ENCODE measurements at places on chromosomes 2 and 18.
A peak's percentile ranks its signal among the peaks of the same experiment; 100 is the strongest.

DNA sequence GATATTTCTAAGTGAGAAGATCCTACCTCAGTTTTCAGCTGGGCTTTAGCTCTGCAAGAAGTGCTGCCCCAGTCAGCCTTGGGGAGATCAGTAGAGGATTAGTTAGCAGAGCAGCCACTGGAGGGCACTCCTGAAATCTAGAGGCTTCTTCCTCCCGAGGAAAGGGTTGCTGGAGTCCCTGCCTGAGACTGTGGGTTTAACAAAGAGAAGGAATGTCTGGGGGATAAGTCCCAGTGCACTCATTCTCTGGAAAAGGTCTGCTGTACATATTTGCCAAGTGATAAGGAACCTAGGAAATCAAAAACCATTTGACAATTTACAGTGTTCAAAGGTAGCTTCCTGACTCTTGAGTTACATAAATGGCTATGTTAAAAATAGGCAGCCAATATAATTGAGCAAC is 207.2 kb downstream of the SLC8A1 start:
- no peak for DNase-seq

- DNase-seq = peak; percentile 64
Measured at GRCh38 chr2:231297108-231297908, 98.2 kb upstream of the B3GNT7 start.

DNA sequence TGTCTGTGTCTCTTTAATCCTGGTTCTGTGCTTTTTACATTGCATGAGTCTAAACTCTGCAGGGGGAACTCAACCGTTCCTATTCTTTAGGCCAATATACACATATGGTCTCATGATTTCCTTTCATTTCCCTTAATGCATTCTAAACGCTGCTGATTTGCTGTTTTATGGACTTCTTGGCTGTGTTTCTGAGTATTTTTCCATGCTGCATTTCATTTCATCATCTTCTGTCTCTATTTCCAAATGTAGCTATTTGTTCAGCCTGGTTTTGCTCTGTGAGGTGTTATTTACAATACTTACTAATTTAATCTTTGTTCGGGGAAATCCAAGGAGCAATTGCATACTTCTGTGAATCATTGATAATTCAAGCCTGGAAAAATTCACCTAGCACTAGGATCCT is 897.2 kb downstream of the TSN start:
- no peak for DNase-seq

DNA sequence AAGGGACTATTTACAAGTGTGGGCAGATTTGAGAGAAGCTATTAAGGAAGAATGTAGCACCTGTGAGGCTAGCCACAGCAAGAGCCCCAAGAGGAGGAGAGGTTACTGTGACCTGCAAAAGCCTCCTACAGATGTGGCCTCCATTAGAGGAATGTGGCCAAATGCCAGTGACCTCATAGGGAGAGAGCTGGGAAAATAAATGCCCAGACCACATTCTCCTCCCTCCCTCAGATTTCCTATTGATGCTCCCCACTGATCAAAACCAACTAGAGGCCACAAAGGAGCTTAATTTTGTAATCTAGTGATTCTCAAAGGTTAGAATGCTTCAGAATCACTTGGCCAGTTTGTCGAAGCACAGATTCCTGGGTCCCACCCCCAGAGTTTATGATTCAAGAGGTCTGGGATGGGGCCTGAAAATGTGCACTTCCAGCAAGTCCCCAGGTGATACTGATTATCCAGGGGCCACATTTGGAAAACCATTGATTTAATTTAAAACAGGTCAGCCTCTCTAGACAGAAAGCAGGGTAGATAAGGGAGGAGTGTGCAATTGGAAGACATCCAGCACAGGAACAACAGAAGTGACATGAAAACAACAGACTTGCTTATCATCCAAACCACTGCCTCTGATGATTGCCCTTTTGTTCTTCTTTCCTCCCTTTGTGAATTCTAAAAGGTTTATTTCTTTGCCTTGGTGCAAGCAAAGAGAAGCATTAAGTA is 61.2 kb upstream of the RBBP8 start:
- DNase-seq = no peak

DNA sequence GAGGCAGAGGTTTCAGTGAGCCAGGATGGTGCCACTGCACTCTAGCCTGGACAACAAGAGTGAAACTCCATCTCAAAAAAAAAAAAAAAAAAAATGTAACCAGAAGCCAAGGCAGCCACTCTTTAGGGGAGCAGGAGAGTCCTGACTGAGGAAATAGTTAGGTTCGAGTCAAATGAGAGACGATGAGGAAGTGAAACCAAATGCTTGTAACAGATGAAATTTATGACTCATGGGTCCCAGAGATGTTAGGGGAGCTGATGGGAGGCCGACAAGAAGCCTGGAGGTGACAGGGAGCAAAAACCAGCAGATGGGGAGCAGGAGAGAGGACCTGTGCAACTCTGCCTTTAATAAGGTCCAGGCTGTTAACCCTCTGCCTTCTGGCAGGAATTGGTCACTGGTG is 756.1 kb upstream of the DDX18 start:
- no peak for DNase-seq

- peak; percentile 70 for DNase-seq
Measured at GRCh38 chr2:68594674-68595492, 48.5 kb upstream of the PROKR1 start.

DNA sequence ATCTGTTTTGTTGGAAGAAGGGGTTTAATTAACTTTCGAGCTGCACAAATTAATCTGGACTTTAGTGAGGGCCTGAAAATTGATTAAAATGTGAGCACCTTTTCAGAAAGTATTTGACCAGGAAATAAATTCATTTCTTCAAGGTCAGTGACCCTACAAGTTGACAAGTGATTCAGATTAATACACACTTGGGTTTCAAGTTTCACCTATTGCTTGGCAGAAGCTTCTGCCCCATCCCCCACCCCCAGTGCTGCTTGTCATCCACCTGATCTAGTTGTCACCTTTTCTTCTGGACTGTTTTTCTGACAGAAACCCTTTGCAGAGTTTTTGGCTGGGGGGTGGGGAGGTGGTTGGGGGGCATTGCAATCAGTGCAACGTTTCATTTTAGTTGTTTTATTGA is 46.2 kb downstream of the RPRM start:
- no peak for DNase-seq

- DNase-seq = no peak
Measured at GRCh38 chr2:156399950-156400705, 36.1 kb upstream of the GPD2 start.

GRCh38 chr2:39362595-39362994 is 74.5 kb downstream of the MAP4K3 start:
- DNase-seq = no peak

DNA sequence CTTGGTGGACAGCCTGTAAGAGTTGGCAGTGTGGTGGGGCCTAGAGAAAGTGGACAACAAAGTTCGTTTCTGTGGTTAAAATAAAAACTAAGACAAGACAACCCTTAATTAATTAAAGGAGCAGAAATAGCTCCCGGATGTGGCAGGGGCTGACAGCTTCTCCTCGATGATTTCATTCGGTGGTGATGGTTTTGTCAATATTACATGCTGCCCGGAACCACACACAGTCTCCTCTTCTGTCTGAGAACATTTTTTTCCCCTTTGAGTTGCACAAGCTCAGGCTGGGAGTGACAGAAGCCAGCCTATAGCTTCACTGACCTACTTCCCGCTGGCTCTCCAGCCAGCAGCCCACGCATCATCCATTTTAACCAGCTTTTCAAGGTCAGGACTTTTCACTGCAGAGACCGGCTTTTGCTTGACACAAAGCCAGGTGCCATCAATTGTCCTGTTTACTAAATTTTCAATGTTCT is 378.8 kb downstream of the SLC4A3 start:
- DNase-seq = no peak

DNA sequence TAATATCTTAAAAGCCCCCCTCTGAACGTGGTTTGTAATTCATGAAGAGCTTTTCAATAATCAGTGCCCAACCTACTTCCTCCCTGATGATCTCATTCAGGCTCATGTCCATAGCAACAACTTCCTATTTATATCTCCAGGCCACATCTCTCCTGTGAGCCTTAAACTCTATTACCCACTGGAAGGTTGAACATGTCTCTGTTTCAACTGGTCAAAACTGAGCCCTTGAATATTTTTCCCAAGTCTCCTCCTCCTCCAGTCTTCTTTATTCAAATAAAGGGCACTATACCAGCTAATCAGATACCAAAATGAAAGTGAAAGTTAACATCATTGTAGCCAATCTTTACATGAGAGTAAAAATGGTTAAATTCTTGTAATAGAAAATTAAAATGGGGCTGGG is 63.7 kb upstream of the ITGA4 start:
- no peak for DNase-seq

DNA sequence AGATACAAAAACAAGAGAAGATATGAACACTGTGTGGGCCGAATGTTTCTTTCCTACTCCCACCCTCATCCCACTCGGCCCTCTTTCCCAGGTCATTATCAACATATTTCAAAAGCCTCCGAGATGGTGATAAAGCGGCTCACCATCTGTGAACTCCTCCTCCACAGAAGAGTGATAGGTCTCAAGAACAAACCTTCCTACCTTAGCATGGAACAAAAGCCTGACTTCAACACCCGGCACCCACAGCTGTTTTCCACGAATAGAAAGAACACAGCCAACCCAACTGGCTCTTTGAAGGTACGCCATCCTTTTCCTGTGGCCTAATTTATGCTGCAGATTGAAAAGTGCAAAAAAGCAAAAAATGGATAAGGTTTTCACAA is 28.8 kb downstream of the BCL2 start:
- no peak for DNase-seq

- no peak for DNase-seq
Measured at GRCh38 chr2:223824301-223824700, 13.1 kb downstream of the AP1S3 start.

DNA sequence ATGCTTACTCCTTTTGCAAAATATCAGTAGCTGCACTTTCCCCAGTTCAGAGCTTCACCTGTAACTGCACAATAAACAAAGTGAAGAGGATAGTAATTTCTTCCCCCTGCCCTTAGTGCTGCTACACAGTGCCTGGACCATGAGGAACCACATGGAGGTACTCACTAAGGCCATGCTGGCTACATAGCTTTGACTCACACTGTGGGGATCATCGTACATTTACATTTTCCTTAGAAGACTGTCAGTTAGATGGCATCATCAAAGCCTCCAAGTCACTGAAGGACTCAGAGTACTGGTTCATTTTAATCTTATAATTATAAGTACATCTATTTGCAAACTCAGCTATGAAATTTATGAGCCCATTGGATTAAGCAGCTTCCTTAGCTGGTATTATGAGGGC is 1416.5 kb upstream of the CELF4 start:
- no peak for DNase-seq

GRCh38 chr2:177525351-177525924 is 132.9 kb downstream of the AGPS start:
- DNase-seq = no peak

- DNase-seq = no peak
Measured at GRCh38 chr2:173214213-173214612, 138.6 kb downstream of the MAP3K20 start.

GRCh38 chr2:119679526-119679837 is 481 bp downstream of the TMEM177 start:
- no peak for DNase-seq

- DNase-seq = no peak
Measured at GRCh38 chr2:220148471-220149248, 521.2 kb downstream of the SLC4A3 start.

DNA sequence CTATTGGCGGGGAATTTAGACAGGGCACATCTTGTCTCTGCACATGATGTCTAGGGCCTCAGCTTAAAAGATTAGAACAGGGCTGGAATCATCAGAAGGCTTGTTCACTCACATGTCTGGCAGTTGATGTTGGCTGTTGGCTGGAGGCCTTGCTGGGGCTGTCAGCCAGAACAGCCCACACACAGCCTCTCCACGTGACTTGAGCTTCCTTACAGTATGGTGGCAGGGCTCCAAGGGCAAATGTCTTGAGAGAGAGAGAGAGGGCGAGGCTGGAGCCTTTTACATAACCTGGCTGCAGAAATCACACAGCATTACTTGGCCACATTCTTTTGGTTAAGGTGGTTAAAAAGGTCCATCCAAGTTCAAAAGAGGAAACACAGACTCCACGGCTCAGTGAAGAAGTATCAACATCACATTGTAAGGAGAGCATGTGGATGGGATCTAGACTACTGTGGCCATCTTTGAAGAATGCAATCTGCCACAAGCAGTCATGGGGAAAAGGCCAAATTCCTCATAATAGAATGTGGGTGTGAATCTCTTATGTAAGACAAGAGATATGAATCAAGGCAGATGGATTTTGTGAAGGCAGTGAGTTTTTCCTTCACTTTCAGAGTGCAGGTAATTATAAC is 30.4 kb downstream of the SRSF7 start:
- no peak for DNase-seq

- no peak for DNase-seq
Measured at GRCh38 chr18:7980136-7980535, 413.0 kb downstream of the PTPRM start.

GRCh38 chr2:5539282-5540165 is 152.7 kb upstream of the SOX11 start:
- DNase-seq = no peak

- DNase-seq = no peak
Measured at GRCh38 chr2:11597538-11598225, 63.8 kb downstream of the GREB1 start.

DNA sequence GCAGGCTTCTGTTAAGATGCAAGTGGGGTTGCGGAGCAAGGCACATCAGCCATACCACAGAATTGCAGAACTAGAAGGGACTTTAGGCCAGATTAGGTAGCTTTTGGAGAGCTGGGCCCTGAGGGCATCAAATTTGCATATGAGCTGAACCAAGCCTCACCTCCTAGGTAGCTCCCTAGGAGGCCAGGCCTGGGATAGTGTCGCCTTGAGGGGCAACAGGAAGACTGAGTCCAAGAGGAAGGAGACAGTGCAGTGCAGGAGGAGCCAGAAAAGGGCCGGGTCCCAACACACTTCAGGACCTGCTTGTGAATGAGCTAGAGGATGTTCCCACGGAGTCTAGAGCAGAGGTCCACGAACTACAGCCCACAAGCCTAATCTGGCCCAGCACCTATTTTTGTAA is 98.7 kb downstream of the MAPK4 start:
- DNase-seq = no peak

GRCh38 chr2:150426724-150427123 is 60.7 kb downstream of the RND3 start:
- no peak for DNase-seq

DNA sequence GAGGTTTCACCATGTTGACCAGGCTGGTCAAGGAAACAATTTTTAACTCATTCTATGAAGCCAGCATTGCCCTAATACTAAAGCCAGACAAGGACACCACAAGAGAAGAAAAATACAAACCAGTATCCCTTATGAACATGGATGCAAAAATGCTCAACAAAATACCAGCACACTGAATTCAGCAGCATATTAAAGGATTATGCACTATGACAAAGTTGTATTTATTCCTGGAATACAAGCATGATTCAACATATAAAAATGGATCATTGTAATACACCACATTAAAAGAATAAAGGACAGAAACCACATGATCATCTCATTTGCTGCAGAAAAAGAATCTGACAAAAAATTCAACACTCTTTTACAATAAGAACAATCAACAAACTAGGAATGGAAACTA is 138.7 kb downstream of the RAB3GAP1 start:
- DNase-seq = no peak

- no peak for DNase-seq
Measured at GRCh38 chr2:20150806-20151571, 73.9 kb downstream of the SDC1 start.

Data from activated CD8-positive, alpha-beta memory T cell treated with anti-CD3 and anti-CD28 coated beads, Interleukin-2, amount 50 U/mL, for 48 hours (primary cell).